ENCODE measurements at places on chromosomes 7 and 10. TPM values are rescaled to one million over a fixed set of nuclear protein-coding genes. Genes with fewer than 3 reads are reported as not detected.

MMRN2 gene
- total RNA-seq, result not detected

KLF14 gene
- 0.60 TPM for total RNA-seq

DNA sequence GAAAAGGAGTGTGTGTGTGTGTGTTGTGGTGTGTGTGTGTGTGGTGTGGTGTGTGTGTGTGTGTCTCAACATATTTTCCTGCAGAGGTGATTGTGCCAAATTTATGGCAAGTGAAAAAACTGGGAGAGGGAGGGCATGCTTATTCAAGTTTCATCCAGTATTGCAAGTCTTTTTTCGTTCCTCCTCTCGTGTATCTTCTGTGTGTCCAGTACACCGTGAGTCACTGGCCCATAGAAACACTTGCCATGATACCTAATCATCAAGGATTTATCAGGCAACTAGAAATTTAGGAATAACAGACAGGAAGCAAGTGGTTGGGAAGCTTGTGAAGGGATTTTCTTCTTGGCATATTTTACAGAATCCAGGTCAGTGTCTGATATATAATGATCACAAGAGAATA lies 820.5 kb downstream of the GATA3 start:
- no peak for DNase-seq

- DNase-seq, result no peak
These were observed 216.9 kb downstream of the SORCS1 start for GRCh38 chr10:106947643-106948042.

ACSM6 gene
- 0.12 TPM for total RNA-seq

- peak; percentile 40 for DNase-seq
These were observed 252.5 kb downstream of the TNS3 start for GRCh38 chr7:47329320-47329926.

GRCh38 chr10:7265396-7266123 lies 145.3 kb downstream of the SFMBT2 start:
- DNase-seq, result no peak

GRCh38 chr7:128270826-128271272 lies 29.8 kb downstream of the LEP start:
- DNase-seq, result no peak

- no peak for DNase-seq
These were observed 7.0 kb downstream of the MXI1 start for GRCh38 chr10:110214371-110214826.

DNA sequence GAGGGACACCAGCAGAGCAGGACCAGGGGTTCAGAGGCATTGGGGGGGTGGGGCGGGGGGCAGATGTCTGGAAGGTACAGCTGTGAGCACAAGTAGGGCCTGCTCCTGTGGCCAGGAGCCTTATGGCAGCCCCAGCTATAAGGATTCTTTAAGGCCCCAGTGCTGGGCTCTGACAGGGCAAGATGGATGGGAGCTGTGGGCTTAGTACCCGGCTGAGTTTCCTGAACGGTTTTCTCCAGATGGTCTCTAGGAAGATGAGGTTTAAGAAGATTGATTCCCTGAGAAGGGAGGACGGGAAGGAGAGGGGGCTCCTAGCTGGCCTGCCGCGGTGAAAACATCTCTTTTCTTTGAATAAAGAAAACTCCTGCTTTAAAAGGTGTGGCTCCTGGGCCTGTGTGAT lies 30.1 kb upstream of the COMTD1 start:
- DNase-seq, result no peak

GRCh38 chr10:113056441-113057021 lies 106.5 kb downstream of the TCF7L2 start:
- peak; percentile 87 for DNase-seq

DNA sequence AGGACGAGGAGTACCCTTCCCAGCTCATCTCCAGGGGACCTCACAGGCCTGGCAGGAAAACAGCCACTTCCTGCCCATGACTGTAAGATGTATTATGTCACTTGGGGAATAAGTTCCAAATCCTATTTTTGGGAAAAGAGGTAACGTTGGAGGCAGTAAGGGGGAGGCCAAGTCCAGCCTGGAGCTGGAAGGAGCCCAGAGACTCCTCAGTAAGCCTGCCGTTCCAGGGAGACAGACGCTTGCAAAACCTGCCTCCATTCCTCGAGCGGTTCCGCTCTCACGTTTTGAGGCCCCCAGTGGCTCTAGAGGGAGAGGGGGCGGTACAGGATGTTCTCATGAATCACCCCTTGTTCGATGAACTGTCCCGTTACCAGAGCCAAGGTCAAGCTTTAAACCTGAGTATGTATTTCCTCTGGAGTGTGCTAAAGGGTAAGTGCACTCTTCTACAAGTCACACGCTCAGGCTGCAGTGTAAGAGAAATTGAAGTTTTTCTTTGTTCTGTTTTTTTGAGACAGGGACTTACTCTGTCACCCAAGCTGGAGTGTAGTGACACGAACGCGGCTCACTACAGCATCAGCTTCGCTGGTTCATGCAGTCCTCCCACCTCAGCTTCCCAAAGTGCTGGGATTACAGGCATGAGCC lies 45.5 kb upstream of the CYTH3 start:
- peak; percentile 88 for DNase-seq

PIP gene
- total RNA-seq, result not detected

DNA sequence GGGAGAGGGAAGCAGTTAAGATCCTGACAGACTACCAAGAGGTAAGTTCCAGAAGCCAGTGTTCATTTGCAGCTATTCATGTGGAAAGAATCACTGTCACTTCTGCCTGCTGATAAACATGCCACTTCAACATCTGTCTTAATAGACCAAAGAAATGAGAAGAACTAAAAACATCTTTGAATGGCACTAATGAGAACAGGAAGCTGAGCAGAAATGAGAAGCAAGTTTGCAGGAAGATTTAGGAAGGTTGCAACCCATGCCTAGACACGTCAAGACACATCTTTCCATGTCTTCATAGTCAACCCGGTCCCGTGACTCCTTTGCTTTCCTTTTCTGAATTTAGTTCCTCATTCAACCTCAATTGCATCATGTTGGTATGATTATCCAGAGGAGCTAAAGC lies 180.0 kb downstream of the PDE1C start:
- DNase-seq, result no peak

UMAD1 gene
- total RNA-seq, result 20.8 TPM
